Breast epithelium (tissue), 4 donors: ENCODE measurements at places on chromosomes 5 and 9.

DNA sequence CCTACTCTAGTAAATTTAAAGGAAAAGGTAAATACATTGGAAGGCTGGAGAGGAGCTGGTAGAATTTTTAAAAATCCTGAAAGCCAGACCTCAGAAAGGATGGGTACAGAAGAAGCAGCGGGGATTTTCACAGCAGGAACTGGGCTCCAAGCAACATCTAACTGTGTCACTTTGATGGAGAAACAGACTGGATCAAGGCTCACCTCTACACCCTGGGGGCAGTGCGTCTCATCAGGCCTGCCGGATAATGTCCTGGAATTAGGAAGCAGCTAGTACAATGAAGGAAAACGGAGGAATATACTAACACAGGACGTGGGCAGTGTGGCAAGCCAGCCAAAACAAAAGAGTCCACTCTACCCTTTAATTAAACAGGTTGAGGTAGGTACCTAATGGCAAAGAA lies 463.6 kb downstream of the TAF11L14 start:
- no peak for DNase-seq

- DNase-seq, result no peak
These were observed 16.4 kb downstream of the LNPEP start for GRCh38 chr5:96952118-96952750.

DNA sequence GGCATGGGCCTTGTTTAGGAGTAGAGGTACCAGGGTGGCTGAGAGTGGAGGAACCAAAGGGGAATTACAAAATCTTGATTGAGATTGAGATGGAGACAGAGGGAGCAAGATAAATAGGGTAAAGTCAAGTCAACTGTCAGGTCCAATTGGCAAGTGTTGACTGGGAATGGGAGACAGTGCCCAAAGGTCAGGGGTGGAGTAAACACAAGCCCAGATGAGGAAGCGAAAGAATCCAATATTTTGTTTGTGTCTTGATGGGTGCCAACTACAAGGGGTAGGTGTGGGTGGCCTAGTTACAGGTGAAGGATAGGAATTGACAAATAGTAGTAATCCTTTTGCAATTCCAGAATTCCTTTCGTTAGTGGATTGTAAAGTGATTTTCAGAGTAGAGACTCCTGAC lies 75.1 kb upstream of the AGXT2 start:
- DNase-seq, result no peak

DNA sequence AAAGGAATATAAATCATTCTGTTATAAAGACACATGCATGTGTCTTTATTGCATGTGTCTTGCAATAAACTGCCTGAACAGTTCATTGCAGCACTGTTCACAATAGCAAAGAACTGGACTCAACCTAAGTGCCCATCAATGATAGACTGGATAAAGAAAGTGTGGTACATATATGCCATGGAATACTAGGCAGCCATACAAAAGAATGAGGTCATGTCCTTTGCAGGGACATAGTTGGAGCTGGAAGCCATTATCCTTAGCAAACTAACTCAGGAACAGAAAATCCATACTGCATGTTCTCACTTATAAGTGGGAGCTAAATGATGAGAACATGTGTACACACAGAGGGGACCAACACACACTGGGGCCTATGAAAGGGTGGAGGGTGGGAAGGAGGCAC lies 63.7 kb upstream of the CHD1 start:
- no peak for DNase-seq

- no peak for DNase-seq
These were observed 10.5 kb upstream of the PLEKHG4B start for GRCh38 chr5:81391-82021.

GRCh38 chr5:108588323-108588722 lies 159.4 kb upstream of the FER start:
- DNase-seq, result no peak

GRCh38 chr5:151094030-151094851 lies 13.4 kb upstream of the TNIP1 start:
- DNase-seq, result no peak

DNA sequence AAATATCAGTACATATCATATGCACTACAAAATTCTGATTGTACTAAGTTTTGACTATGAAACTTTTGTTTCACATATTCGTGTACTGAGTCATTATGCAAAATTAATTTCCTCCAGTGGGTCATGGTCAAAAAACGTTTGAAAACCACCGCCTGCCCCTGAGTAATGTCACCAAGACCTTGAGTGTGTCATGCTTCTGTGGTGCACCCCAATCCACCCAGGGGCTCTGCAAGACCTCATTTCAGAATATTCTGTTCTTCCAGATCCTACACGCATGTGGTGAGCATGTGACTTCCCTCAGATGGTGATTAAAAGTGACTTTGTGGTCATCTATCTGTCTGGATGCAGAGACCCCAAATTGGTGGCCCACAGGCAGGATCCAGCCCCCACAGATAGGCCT lies 31.0 kb downstream of the ABLIM3 start:
- DNase-seq, result no peak

- no peak for DNase-seq
These were observed 45.9 kb upstream of the CDH18 start for GRCh38 chr5:20033881-20034280.

DNA sequence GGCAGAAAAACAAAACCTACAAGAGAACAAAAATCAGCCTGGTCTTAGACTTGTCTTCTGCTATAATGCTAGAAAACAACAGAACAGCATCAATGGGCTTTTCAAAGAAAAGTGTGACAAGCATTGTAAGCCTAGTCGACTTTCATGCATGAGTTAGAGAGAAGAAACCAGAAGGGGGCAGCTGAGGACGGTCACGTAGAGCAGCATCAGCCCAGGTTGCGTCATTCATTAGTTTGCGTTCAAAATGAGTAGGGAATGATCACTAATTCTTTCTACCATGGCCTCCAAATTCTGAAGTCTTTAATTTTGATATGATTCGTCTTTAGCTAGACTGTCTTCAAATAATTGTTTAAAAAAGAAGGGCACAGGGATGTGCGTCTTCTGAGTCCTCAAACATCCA lies 4.7 kb upstream of the ISCA1 start:
- no peak for DNase-seq

- no peak for DNase-seq
These were observed 66.8 kb downstream of the PALM2AKAP2 start for GRCh38 chr9:109846776-109847175.

DNA sequence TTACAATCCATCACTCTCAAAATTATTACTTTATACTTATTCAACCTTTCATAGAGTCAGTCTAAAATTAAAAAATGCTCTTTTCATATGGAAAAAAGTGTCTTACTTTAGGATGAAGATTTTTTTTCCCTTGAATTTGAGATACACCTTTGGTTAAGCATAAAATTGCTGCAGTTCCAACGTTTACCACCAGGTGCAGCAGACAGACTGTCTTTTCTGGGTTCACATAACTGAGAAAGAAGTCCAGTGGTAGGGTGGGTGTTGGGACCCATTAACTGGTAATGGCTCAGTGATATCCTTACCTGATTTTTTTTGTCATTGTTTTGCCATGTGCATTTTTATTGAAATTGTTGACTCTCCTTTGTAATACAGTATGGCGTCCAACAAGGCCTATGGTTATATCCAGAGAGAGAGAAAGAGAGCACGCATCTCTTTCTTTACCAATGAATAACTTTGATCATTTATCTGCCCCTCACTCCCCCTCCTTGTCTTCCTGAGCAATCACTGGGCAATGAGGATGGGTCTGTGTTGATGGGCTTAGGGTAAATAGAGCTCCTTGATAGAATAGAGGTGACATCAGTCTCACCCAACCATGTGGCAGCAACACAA lies 98.4 kb downstream of the FBXL7 start:
- DNase-seq, result no peak

DNA sequence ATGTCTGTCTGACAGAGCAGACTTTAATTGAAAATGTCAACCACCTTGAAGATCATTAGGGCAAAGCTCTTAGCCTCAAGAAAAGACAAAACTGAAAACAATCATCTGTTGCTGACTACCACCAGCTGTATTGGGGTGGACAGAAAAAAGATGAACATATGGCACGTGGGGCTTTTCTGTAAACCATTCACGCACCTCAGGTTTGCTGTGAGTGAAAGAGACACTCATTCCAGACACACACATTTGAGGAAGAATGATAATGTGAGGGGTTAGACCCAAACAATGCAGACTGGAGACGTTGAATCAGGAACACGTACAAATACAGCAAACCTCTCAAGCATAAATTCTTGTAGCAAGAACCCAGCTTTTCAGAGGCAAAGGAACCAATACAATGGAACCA lies 158.7 kb downstream of the EBF1 start:
- DNase-seq, result no peak

- DNase-seq, result no peak
These were observed 11.6 kb upstream of the SPTAN1 start for GRCh38 chr9:128540634-128541360.

GRCh38 chr9:125635888-125636287 lies 71.1 kb downstream of the MAPKAP1 start:
- no peak for DNase-seq

- DNase-seq, result no peak
These were observed 171.0 kb downstream of the DEPDC1B start for GRCh38 chr5:60529001-60529400.

- no peak for DNase-seq
These were observed 381 bp downstream of the NR2F1 start for GRCh38 chr5:93583439-93583767.

DNA sequence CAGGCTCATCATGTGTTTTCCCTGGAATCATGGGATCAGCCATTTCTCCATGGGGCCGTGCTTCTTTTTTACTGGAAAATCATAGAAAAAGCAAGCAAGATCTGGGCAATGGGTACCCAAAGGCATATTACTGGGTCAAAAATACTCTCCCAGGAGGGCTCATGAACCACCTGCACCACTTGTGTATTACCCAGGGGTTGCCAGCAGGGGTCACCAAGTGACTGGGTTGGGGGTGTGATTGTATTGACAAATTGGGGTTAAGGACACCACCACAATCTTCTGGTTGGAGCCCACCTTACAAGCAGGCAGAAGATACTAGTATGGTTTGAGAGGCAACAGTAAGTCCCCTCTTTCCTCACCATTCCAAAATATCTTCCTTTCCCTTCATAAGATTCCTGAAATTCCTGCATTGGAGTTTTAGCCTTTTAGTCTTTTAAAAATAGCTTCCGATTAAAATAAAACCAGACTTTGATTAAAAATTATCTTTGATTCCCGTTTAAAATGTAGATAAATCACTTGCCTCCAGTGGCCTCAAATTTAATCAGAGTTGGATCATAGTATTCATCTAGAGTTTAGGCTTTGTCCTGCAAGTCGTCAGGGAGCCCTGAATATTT lies 603.3 kb downstream of the KIF4B start:
- no peak for DNase-seq

GRCh38 chr5:17001428-17001827 lies 65.3 kb upstream of the MYO10 start:
- no peak for DNase-seq

- DNase-seq, result no peak
These were observed 110.6 kb downstream of the SH3TC2 start for GRCh38 chr5:148952097-148952867.

GRCh38 chr9:130003943-130004552 lies 38.9 kb downstream of the FNBP1 start:
- no peak for DNase-seq

- no peak for DNase-seq
These were observed 308.9 kb upstream of the MPDZ start for GRCh38 chr9:13588151-13589033.

DNA sequence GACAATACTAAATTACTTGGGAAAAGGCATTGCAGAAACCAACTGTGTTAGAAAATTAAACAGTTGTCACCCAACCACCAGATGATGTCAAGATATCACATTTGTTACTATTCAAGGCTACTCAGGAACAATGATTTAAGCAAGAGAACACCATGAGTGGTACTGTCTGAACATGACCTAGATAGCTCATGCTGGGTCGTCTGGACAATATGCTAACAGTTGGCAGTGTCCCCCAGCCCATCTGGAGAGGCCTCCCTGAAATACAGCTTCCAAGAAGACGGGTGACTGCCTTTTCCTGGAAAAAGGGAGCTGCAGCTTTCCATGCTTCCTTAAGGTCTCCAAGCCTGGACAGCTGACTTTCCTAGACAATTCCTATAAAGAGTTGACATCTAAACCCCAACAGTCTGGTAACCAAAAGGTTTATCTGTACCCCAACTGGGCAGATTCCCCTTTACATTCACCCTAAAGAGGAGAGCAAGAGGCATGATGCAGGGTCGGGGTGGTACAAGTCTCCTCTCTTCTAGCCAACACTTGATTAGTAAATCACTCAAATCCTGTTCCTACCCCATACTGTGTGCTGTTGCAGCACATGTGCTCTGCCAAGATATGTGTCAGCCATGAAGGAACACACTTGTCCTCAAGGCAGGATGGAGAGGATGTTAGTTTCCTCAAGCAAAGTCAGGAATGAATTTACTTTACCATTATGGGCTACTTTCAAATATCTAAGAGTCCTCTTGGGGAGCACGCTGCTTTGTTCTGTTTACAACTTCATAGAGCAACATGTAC lies 433.0 kb downstream of the PDE4D start:
- no peak for DNase-seq

DNA sequence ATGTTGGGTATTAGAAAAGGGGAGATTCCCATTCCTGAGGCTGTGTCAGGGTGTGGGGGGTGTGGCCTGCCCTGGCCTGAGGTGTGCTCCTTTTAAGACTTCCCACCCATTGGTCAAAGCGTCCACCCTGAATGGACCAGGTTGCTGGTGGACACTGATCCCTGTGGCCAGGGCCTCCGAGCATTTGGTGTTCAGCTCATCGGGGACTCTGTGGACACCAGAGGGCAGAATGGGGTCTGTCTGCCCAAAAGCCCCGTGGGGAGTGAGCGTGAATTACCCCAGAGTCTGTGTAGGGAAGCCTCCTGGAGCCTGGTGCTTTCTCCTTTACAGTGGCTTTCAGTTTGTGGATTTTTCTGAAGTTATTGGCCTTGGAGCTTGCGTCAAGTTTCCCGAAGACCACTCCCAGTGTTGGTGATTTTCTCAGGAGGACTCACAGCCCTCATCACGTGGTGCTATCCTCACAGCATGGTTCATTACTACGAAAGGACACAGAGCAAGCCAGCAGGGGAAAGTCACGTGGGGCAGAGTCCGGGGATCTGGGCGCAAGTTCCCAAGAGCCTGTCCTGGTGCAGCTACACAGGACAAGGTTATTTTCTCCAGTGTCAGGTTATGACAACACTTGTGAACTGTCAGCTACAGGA lies 55.5 kb downstream of the TENT4A start:
- no peak for DNase-seq

GRCh38 chr5:80124121-80124918 lies 89.2 kb downstream of the THBS4 start:
- DNase-seq, result no peak

DNA sequence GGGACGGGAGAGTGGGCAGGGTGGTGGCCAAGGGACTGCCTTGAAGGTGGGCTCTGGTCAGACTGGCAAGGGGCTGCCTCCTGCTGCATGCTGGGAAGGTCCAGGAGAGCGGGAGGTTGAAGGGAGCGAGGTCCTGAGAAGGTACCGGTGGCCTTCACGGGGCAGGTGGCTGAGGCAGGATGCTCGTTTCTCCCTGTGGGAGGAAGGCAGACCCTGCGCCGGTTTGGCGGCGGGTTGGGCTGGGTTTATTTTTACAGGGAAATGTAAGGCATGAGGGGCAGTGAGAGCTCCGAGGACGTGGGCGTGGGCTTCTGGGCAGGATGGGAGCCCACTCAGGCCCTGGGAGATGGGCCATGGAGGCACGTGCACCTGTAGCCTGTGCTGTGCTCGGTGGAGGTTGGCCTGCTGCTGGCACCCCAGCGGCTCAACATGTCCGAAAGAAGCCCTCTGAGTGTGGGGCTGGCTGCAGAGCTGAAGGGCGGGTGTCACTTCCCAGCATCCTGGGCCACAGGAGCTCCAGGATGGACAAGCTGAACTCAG lies 27.3 kb downstream of the IER5L start:
- no peak for DNase-seq
